ENCODE measurements at places on chromosomes 16 and 17.

DNA sequence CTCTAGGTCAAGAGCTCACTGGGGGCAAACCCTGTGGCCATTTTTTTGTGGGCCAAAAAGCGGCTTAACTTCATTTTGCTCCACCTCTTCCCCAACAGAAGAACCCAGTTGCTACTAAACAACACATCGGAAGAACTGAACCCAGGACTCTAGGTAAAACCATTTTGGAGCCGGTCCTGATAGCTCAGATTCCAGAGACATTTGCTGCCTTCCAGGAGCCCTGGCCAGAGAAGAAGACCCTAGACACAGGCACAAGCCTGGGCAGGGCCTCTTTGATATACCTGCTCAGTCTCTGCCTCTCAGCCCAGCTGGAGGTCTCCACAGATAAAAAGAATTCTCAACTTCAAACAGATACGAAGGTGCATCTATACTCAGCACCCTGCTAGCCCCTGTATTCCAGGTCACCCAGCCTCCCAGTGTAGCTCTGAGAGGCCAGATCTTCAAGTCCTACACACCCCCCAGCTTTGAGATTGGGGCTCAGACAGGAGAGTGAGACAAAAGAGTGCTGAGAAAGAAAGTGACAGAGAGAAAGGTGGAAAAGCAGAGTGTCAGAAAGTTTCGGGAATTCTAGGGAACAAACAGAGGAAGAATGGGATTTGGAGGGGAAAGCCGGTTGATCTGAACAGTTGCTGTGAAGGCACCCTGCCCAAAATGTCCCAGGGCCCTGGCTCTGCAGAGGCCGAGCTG lies 6.6 kb upstream of the HOXB9 start:
- DNase-seq: no peak

GRCh38 chr17:63390090-63390489 lies 56.0 kb downstream of the CYB561 start:
- DNase-seq: no peak

DNA sequence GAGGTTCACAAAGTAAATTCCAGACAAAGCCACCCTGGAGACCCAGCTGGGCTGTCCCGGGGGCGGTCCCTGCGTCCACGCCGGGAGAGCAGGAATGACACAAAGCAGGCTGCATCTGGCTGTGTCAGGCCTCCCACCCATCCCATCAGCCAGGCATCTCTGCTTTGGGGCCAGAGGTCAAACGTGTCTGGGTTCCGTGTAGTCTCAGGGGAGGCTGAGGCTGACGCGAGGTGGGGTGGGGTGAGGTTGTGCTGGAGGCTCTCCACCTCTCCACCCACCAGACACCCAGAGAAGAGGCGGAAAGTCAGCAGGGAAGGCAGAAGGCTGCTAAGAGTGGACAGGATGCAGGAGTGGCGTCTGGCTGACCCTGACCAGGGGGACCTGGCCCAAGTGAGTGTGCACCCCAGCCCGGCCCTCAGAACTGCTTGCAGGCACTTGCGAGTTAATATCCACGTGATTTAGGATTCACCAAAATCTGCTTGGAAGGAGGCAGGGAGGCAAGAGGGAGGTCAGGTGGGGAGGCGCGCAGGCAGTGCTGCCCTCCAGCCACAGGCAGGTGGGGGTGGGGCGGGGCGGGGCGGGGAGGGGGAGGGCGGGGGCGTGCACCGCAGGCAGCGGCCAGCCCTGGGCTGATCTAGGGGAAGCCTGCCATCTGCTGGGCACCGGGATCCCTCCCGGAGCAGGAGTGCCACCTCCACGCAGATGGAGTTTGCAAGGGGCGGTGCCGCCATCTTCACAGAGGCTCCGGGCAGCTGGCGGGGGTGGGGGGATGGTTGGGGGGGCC lies 44.3 kb downstream of the TBC1D16 start:
- DNase-seq: peak; percentile 56

DNA sequence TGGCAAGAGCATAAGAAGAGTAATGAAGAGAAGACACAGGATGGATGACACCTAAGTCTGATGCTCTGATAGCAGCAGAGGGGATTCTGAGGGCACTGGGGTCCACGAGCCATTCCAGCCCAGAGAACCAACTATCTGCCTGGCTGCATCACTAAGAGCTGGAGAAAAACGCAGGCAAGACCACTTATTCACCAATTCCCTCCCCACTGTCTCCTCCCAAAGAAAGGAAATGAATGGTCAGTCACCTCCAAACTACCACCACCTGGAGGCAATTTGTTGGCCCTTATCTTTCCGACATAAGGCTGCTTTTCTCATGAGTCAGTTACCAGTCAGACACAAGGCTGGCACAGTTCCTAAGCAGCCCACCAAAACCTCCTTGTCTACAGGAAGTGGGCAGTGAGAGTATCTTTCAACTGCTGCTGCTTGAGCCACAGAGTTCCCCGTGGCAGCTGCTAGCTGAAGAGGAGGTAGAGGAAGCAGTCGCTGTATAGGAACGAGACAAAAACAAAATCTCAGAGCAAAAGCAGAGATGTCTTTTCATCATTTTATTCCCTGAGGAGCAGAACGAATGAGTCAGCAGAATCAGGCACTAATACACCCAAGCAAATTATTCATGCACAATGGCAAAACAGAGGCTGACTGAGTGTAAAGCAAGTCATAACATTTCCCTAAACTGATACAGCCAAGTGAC lies 111.1 kb downstream of the SMG6 start:
- peak; percentile 6 for DNase-seq

DNA sequence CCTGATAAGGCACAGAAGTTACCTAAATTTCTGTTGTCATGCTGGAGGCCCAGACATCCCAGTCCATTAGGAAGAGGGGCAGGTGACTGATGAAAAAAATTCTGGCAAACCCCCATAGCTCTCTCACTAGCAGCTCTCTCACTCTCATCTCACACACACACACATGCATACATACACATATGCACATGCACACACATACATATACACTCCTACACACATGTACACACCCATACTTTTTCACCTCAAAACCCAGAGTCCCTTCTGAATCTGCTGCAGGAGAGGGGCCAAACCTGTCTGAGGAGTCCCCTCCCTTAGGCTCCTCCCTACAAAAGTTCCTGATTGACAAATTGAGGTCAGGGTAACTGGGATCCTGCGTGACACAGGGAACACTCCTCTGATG lies 22.6 kb upstream of the SDR42E2 start:
- DNase-seq: no peak
